ENCODE measurements at places on chromosomes 5 and 9. TPM values are rescaled to one million over a fixed set of nuclear protein-coding genes. Genes with fewer than 3 reads are reported as not detected.
A peak's percentile ranks its signal among the peaks of the same experiment; 100 is the strongest.

The ORM2 gene
- total RNA-seq: 0.64 TPM

The EIF4EBP3 gene
- 6.2 TPM for total RNA-seq

The INSL6 gene
- not detected for total RNA-seq

The GPR151 gene
- total RNA-seq: not detected

The IRX2 gene
- not detected for total RNA-seq

The KIF12 gene
- not detected for total RNA-seq

The TSTD2 gene
- 15.3 TPM for total RNA-seq

The FIBCD1 gene
- total RNA-seq: 0.95 TPM

The MARVELD2 gene
- total RNA-seq: 6.2 TPM

The ANKDD1B gene
- 0.87 TPM for total RNA-seq

The GDA gene
- 0.27 TPM for total RNA-seq

The OBP2B gene
- total RNA-seq: not detected

The GLRA1 gene
- total RNA-seq: not detected

GRCh38 chr9:116144038-116144437 is 9.6 kb upstream of the PAPPA start:
- DNase-seq: no peak

DNA sequence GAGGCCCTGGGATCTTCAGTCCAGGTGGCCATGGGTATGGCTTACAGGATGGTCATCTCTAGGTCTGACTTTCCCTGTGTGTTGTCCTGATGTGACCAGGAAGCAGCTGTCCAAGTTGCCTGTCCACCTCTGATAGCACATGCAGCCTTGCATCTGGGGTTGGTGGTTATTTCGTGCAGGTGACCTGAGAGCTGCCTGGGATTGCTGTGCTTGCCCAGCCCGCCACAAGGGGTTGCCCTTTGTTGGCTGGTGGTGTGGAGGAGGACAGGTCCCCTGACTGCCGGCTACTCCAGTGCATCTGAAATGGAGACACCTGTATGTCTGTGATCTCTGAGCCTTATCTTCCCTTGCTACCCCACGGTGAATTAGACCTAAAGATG is 212.6 kb downstream of the ARHGAP26 start:
- no peak for DNase-seq

DNA sequence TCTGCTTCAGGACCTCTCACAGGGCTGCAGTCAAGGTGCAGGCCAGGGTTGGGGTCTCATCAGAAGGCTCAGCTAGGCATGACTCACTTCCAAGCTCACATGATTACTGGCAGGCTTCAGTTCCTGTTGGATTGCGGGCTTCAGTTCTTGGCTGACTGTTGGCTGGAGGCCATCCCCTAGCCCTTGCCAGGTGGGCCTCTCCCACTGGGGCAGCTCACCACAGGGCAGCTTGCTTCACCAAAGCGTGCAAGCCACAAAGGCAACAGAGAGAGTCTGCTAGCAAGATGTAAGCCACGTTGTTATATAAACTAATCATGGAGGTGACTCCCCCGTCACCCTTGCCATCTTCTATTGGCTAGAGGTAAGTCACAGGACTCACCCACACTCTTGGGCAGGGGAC is 14.4 kb downstream of the CPLX2 start:
- no peak for DNase-seq

GRCh38 chr5:171155621-171156020 is 153.4 kb upstream of the TLX3 start:
- no peak for DNase-seq

- no peak for DNase-seq
Measured at GRCh38 chr9:19510907-19511306, 102.1 kb downstream of the ACER2 start.

GRCh38 chr9:110258690-110259091 is 2.4 kb upstream of the TXN start:
- DNase-seq: peak; percentile 59

DNA sequence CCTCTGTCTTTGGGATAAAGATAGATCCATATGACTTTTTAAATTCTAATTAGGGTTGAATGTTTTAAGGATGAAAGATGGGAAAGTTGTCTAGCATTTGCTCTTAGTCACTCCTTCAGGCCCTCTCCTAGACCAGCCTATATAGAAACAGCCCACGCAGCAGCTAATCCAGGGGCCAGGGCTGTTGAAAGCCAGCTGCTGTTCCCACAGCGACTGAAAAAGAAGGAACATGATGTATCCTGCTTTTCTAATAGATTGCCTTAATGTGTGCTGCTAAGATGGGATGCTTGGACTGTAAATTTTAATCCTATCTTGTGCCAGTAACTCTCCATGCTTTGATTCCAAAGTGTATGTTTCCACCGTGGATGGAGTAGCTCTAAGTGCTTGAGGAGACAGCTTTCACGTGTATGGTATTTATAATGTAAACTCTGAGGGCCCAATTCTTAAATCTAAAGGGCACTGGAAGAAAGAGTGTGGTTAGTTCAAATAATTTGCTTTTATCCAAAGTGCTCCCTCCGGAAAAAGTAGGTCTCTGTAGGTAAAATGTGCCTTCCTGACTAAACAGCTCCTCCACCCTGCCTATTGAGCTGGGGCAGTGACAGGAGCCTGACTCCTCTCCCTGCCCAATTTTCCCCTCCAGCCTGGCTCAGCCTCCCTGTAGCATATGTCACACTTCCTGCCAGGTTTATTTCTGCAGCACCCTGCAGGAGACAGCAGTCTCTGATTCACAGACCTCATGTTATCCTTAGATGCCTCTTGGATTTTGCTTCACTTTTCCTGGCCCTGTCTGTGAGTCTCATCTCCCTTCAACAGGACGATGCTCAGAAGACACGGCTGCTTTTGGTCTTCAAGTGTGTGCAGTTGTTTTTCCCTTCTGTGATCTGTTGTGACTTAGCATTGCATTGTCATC is 33.2 kb downstream of the SLC36A1 start:
- DNase-seq: no peak

- DNase-seq: no peak
Measured at GRCh38 chr9:84744195-84744594, 74.7 kb downstream of the NTRK2 start.

DNA sequence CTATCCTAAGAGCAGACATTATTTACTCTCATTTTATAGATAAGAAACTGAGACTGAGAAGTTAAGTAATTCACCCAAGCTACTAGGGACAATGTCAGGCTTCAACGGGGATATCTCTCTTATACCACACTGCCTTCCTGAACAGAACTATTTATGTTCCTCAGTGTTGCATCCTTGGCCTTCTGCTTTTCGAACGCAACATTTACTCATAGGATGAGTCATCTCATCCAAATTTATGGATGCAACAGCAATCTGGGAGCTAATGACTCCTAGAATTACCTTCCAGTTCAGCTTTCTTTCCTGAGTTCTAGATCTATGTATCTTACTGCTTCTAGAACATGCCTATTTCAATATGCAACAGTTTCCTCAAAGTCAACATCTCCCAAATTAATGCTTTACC is 103.6 kb upstream of the PAM start:
- no peak for DNase-seq

DNA sequence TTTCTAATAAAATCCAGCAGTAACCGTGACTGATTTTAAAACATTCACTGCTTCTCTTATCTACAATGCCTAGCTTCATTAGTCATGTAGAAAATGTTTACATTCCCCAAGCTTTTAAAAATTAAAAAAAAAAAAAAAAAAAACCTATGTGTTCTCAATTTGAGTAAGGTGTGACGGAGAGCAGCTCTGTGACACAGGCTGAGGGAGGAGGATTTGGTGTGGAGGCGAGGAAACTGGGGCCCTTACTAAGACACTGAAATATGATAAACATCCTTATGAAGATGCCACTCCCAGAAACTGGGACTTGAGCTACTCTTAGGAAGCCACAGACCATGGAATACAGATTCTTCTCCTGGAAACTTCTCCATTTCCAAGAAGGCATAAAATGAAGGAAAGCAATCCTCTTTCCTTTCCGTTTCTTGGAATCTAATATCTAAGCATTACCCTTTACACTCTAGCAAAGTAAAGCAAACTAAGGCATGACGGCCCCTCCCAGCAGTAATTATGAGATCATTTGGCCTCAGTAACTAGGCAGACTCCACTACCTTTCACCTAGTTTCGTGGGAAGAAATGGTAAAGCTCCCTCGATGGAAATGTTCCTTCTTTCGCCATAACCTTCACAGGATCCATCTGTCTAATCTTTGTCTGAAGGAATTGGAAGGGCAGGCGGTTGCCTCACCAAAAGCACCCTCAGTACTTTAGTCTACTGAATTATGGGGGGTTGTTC is 23.5 kb downstream of the GRAMD2B start:
- no peak for DNase-seq

GRCh38 chr5:96058084-96058483 is 96.4 kb upstream of the ELL2 start:
- no peak for DNase-seq

GRCh38 chr5:44637916-44638869 is 170.6 kb upstream of the MRPS30 start:
- DNase-seq: no peak

DNA sequence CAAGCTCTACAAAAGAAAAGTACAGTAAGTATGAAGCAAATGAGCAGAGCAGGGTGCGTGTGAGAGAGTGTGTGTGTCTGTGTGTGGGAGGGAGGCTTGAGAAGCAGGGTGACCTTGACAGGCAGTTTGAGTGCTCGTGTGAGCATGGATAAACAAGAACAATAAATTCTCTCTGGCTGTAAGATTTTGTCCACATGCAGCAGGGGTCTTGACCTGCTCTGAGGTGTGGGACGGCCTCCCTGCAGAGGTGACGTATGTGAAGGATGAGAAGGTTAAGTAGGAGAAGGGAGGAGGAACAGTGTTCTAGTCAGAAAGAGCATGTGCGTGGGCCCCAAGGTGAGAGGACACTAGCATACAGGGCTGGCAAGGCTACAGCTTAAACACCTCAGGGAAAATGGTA is 49.0 kb downstream of the SPTLC1 start:
- DNase-seq: no peak

GRCh38 chr5:101271416-101271815 is 368.3 kb upstream of the ST8SIA4 start:
- DNase-seq: no peak

DNA sequence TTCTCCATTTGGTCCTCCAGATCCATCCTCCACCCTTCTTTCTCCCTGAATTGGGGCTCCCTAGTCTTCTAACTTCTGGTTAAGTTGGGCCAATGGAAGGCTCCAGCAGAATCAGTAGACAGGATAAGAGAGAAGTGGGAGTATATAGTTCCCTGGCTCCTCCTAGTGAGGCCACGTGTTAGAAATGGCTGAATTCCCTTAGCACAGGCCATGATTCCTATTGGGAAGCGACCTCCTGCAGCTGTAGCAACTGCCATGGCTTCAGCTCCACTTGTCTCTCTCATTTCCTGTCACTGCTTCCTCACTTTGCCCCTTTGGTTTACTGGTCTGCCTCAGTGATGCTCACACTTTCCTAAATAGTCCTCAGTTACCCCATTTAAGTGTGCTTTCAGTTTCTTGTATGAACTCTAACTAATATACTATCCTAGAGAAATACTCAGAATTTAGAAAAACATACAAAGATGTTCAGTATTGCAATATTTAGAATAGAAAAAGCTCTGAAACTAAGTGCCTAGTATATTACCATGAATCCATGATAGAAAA is 104.8 kb upstream of the SMARCA2 start:
- no peak for DNase-seq

GRCh38 chr5:4866817-4867216 is 273.3 kb upstream of the ADAMTS16 start:
- no peak for DNase-seq

DNA sequence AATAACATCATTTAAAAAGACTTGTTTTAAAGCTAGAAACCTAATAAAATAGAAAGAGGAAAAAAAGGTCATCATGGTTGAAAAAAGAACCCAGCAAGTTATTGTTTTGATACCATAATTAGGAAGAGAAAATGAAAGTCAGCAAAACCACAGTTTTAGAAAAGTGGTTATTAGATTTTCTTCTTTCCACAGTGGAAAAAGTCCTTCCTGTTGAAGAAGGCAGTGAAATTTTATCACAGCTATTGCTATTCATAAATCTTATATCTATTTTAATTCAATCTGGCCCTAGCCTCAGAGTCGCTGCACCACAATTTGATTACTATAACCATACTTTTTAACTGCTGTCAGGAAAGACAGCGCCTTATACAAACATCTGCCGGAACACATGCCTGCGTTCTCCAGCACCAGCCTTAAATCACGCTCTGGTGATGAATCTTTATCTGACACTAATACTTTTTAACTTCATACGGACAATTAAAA is 60.3 kb downstream of the MAPKAP1 start:
- no peak for DNase-seq

- DNase-seq: no peak
Measured at GRCh38 chr9:93574091-93574899, 2.1 kb upstream of the PHF2 start.

GRCh38 chr5:96256795-96257470 is 176.1 kb downstream of the PCSK1 start:
- no peak for DNase-seq

DNA sequence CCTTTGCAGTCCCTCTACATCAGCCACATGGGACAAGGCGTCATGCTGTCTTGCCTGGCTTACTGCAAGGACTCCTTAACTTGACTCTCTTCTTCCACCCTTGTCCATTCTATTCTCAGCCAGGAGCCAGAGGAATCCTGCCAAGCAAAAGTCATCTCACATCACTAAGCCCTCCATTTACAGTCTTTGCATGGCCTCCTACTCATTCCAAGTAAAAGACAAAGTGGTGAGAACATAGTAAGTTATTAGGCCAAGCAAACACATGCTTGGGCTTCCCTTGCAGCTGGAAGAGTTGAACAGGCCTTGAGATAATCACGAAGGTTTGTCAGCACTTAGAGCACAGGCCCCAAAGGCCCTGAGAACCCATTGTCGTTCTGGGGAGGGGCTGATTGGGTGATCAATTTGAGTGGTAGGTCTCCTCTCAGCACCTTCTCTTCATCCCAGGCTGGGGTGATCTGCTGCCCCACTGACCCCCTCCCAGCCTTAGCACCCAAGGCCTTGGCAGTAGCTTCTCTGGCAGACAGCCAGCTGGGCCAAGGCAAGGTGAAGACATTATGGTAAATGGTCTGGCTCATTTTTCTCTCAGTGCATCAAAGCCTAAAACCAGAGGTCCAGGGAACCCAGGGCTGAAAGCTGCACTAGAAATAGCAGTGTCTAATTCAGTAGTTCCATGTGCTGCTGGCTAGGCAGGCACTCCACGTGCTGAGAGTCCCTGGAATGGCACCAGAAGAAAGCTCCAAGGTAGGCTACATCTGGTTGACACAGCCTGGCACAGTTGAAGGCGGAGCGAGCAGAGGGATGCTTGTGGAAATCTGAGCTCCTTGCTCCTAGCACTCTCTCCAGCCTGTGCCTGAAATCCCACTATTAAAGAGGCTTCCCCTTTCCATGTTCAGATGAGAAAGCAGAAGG is 121.4 kb downstream of the ASTN2 start:
- no peak for DNase-seq

GRCh38 chr5:158561562-158562190 is 538.0 kb downstream of the EBF1 start:
- no peak for DNase-seq

- no peak for DNase-seq
Measured at GRCh38 chr9:70673844-70674243, 259.4 kb upstream of the KLF9 start.

DNA sequence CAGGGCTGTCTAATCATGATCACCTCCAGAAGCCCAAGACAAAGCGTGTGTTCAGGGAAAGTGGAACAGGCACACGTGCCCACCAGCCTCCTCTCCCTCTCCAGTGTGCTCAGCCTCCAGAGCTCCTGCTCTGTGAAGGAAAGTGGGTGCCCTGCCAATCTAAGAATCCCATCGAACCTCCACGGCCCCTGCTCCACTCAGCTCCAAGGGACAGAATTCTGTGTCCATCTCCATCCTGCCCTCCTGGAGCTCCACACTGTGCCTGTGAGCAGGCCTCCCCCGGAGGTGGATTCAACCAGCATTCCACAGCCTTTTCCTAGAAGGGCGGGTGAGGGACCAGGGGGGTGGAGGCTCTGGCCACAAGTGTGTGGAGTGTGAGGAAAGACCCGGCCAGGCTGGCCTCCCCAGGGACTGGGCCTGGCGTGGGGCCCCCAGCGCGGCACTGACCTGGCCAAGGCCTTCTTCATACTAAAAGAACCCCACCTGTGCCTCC is 6.0 kb downstream of the EEIG1 start:
- no peak for DNase-seq
